ENCODE measurements at places on chromosomes 7 and 10. TPM values are rescaled to one million over a fixed set of nuclear protein-coding genes. Genes with fewer than 3 reads are reported as not detected.

TMEM196 gene
- total RNA-seq = not detected

LOXL4 gene
- 129 TPM for total RNA-seq

AGAP5 gene
- 2.7 TPM for total RNA-seq

KLF6 gene
- total RNA-seq = 47.7 TPM

LRRD1 gene
- not detected for total RNA-seq

OR2AE1 gene
- 0.12 TPM for total RNA-seq

CPN1 gene
- total RNA-seq = not detected

ACSL5 gene
- total RNA-seq = 0.22 TPM

TEX47 gene
- not detected for total RNA-seq

RBP4 gene
- not detected for total RNA-seq

PRKCQ gene
- total RNA-seq = 0.22 TPM

CFAP70 gene
- total RNA-seq = 0.44 TPM

Measured in uterine smooth muscle cell (primary cell).